Activated naive CD8-positive, alpha-beta T cell treated with anti-CD3 and anti-CD28 coated beads for 36 hours (primary cell): ENCODE measurements at places on chromosomes 7 and 10.

- DNase-seq = no peak
Observed at GRCh38 chr7:80636709-80637108, 1.7 kb upstream of the CD36 start.

- no peak for DNase-seq
Observed at GRCh38 chr7:91034459-91035368, 229.5 kb upstream of the FZD1 start.

- DNase-seq = no peak
Observed at GRCh38 chr10:34098821-34099567, 716.1 kb downstream of the PARD3 start.

GRCh38 chr10:131013281-131013912, 298.1 kb downstream of the TCERG1L start:
- no peak for DNase-seq

GRCh38 chr7:114540291-114540690, 125.7 kb downstream of the FOXP2 start:
- no peak for DNase-seq

DNA sequence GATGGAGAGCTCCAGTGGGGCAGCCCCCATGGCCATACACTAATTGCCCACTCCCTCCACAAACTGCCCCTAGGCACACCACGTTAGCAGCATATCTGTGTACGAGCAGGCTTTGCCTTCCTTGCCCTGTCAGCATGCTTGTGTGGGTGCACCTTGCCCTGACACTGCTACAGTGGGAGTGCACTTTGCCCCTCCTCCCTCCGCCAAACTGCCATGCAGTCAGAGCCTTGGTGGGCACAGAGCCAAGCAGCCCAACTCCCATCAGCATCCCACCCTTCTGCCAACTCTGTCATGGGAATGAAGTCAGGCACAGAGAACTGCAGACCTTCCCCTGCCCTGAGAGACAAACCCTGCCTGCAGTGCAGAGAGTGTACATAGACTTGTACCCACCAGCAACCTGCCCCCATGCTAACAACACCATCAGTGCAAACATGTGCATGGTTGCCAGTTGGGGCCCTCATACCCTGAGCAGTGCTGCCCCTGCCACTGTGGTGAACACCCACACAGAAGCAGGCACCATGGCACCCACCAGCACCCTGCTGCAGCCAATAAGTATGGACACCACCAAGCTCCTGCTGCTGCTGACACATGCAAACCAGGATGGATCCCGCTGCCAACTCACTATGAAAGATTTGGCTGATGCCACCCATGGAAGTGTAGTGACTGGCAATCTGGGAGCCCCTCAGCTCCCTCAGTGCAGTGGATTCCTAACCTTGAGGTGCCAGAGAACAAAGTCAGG, 1197.7 kb upstream of the CELF2 start:
- no peak for DNase-seq

DNA sequence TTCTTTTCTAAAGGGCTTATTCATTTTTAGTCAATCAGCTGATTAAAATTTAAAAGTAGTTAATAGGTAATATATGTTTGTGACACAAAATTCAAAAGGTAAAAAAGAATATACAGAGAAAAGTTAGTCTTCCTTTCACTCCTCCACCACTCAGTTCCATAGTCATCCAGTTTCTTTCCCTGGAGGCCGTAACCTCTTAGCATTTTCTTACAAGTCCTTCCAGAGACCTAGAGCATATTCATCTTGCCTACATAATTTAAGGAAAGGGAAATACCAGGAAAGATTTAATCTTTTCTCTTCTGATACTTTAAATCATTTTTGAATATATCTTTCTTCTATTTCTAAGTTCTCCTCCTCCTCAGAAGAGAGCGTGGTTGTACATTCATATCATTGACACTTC, 10.1 kb downstream of the GBF1 start:
- DNase-seq = no peak

- peak; percentile 47 for DNase-seq
Observed at GRCh38 chr7:151248346-151249033, at the start of gene SMARCD3. Gene SMARCD3, minus strand, starts transcription at chr7:151248694. Its CDS starts 132 bp downstream, at chr7:151248562.

DNA sequence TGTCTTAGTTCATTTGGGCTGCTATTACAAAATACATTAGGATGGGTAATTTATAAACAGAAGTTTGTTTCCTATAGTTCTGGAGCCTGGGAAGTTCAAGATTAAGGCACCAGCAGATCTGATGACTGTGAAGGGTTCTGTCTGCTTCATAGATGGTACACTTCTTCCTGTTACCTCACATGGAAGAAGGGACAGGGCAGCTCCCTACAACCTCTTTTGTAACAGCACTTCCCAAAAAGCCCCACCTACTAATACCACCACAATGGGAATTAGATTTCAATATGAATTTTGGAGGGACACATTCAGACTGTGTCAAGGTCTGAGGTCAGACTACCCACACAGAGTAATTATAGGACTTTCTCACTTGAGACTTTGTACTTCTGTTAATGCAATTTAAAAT, 260.3 kb downstream of the ARHGAP12 start:
- no peak for DNase-seq

DNA sequence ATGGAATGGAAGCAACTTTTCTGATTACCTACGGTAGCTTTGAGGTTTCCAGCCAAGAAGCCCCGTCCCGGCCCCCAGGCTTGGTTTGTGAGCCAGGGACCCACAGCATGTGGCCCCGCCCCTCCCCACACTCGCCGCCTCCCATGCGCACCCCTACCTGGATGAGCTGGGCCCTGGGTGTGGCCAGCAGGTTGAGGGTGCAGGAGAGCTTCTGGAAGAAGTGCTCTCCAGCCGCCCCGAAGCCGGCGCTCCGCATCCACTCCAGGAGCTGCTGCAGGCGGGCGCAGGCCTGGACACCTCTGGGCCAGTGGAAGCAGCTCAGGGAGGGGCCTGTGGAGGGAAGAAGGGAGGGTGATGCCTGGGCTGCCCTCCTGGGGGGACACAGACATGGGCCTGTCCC, 39.7 kb downstream of the AP5Z1 start:
- DNase-seq = no peak

DNA sequence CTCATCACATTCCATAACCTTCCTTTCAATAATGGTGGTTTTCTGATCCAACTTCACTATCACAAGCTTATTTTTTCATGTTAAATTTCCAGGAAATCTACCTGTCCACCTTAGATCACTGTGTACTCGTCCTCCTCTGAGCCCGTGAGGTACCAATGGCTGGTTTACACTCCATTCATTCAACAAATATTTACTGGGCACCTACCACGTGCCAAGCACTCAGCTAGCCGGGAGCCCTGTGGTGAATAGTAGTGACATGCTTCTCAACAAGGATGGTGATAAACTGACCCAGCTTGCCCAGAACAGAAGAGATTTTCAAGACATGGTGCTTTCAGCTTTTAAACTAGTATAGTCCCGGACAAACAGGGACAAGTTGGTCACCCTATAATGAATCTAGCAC, 98.2 kb downstream of the FAM204A start:
- no peak for DNase-seq

DNA sequence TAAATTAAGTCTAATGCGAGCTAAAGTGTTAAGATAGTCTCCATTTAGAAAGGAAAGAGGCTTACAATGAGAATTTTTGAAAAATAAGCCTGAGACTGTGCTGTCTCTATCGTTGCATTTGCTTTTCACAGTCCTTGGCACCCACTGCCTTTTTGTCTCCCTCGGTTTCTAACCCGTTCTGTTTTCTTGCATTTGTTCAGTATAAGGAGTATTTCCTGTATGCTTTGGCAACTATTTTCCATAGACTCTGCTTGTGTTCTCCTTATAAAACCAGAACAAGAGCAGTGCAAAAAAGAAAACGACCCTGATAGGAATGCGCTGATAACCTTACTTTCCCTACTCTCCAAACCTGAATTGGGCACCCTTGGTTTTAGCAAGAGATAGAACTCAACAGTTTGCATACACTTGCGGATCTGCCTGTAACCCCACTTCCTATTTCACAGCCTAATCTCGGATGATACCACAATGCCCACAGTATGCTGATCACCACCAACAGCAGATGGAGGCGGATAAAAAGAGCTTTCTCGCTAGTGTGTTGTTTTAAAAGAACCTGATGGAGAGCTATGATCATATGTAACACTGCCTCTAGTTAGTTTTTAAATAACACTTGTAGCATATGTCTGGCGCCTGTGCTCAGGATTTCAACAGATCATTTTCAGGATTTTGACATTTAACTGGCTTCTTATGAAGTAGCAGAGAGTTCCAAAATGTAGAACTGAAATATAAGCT, 1.6 kb upstream of the ARHGAP12 start:
- peak; percentile 17 for DNase-seq

DNA sequence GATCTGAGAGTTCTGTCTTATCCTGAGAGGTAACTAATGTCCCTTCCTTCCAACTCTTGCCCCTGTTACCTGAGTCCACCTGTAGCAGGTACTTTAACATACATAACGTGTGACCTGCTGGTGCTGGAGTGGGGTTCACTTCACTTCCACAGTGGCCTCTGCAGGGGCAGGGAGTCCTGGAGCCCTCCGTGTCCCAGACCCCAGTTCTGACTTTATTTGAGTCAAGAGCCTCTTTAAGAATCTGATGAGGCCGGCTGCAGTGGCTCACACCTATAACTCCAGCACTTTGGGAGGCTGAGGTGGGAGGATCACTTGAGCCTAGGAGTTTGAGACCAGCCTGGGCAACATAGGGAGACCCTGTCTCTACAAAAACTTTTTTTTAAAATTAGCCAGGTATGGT, 117.0 kb upstream of the RET start:
- no peak for DNase-seq

- DNase-seq = no peak
Observed at GRCh38 chr7:28939844-28940544, 18.1 kb downstream of the TRIL start.

GRCh38 chr7:1599640-1600395, 30.0 kb upstream of the PSMG3 start:
- no peak for DNase-seq

DNA sequence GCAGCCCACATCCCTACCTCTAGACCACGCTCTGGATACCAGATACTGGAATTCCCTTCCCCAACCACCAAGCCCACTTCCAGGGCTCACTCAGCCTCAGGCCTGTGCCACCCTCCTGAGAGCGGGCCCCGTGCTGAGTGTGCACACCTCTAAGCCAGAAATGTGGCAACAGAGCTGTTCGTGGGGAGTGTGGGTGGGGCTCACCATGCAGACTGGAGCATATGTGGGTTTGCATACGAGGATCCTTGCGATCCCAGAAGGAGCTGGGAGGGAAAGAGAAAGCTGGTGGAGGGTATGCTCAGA, 13.0 kb upstream of the LIMK1 start:
- no peak for DNase-seq

GRCh38 chr10:130179640-130180039, 43.4 kb downstream of the GLRX3 start:
- no peak for DNase-seq

DNA sequence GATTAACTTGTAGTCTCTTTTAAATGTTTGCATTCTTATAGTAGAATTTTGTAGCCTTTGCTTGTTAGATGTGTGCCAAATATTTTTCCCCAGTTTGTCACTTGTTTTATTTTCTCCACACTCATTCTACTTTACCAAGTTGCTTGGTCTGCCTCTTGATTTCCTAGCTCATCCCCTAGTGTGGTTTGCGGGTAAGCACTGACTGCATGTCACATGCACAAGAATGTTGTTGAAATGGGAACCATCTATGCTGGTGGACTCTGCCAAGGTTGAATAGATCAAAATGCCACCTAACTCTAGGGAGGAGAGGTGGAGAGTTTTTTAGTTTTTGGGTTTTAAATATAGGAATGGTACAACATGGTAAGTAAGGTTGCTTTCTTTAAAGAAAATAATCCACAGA, 47.6 kb downstream of the FZD1 start:
- DNase-seq = no peak

DNA sequence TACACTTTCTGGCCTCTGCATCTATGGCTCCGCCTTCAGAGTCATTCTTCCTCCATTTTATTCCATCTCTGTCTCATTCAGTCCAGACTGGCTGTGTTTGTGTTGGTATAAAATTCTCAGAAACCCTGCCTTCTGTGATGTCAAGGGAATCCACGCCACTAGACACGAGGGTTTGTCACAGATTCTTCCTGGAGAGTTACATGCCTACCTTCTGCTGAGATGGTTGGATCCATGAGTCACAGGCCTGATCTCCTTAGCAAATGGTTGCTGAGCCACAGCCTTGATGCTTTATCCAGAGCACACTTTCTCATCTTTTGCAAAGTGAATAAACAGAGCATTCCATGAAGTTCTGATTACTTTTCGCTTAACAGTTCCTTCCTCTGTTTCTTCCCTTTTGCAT, 35.9 kb upstream of the TSPAN33 start:
- no peak for DNase-seq

GRCh38 chr10:31947144-31947926, 18.7 kb upstream of the ARHGAP12 start:
- DNase-seq = no peak

DNA sequence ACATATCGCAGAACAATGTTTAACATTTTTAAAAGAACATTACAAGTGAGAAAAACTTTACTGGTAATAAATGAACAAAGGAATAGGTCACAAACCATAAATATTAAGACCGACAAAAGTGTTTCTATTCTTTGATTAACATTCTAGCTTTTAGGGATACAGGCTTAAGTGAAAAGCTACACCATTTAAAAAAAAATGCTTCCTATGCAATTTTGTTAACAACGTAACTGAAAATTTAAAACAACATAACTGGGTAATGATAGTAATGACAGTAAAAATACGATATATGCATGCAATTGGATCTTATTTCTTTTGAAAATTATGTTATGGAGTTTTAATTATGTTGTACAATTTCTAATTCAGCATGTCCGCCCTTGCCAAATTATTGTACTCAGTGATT, 49.7 kb upstream of the THSD7A start:
- DNase-seq = no peak

DNA sequence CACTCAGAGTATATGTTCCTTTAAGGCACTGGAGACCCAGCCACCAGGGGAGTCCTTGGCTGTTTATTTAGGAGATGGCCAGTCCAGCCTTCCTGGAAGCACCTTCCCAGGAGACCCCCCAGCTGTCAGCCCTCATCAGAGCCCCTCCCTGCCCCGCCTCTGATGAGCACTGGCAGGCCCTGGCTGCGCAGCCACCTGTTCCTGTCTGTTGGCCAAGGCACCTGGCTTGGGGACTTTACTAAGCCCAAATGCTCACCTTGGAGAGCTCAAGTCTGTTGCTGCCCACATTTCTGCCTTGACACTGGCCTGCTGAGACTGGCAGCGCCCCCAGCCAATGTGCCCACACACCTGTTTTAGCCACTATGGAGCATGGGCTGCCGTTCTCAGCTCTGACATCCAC, 124.7 kb downstream of the ELMO1 start:
- DNase-seq = no peak

GRCh38 chr10:55398497-55398882, 597.5 kb upstream of the PCDH15 start:
- DNase-seq = no peak

GRCh38 chr7:67619175-67619574, 622.5 kb downstream of the TYW1 start:
- DNase-seq = no peak

- DNase-seq = no peak
Observed at GRCh38 chr7:142412551-142413193, 154.8 kb upstream of the PRSS58 start.
